ENCODE measurements at places on chromosomes 13 and 19.
A peak's percentile ranks its signal among the peaks of the same experiment; 100 is the strongest.

DNA sequence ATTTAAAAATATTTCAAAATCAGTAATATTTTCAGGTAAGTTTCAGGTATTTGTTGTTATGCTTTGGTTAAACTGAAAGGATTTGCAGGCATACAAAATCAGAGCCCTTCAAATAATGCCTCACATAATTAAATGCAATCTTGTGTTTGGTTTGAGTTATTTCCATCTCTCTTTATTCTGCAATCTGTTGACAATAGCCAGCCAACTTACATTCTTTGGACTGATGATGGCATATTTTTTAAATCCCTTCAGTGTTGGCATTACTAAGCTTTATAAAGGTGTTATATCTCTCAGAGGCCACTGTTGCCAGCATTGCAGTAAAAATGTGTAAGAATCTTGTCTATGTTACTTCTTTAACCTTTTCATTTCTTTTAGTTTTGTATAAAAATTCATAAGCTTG, 257.2 kb upstream of the RFC3 start:
- no peak for DNase-seq

DNA sequence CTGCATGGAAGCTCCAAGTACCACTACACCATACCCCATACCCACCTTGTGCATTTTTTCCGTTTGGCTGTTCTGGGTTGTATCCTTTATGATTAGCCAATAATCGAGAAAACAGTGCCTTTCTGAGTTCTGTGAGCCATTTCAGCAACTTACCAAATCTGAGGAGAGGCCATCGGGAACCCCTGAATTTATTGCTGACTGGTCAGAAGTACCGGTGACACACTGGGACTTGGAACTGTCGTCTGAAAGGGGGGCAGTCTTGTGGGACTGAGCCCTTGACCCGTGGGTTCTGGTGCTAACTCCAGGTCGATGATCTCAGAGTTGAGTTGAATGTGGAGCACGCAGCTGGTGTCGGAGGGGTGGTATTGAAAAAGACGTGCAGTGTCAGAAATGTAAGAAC, 15.0 kb downstream of the UPF3A start:
- no peak for DNase-seq

GRCh38 chr19:16168465-16169081, 4.8 kb downstream of the CIB3 start:
- no peak for DNase-seq

- DNase-seq: peak; percentile 52
Measured at GRCh38 chr19:44644402-44645016, 799 bp downstream of the PVR start.

DNA sequence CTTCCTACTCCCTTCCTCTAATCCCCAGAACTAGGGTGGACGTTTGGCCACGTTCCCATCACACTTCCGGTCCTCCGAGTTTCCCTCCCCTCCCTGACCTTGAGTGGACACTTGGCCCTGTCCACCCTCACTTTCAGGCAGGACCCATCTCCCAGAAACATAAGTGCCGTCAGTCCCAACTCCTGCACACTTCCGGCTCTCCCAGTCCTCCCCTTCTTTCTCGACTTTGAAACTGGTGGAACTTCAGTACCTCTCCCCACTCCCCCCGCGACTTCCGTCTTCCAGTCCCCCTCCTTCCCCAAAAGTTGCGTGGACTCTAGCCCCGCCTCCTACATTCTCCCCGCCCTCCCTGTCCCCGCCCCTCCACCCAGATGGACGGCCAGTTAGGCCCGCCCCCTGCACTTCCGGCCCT, 278 bp upstream of the ZNF274 start:
- no peak for DNase-seq

DNA sequence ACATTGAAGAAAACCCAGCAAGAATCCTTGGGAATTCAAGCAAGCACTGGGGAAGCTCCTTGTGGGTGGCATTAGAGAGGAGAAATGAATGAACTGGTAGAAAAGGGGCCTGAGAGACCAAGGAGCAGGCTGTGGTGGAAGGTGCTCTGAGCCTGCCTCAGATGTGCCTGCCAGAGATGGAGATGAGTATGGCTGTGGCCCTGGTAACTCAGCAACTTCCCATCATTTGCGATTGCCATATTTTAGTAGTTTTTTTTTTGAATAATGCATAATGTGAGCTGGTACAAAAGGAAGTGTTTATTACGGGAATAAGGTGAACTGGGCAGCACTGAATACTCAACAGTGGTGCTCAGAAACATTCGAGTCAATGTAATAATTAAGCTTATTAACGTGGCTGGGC, 39.1 kb downstream of the ERICH6B start:
- no peak for DNase-seq

DNA sequence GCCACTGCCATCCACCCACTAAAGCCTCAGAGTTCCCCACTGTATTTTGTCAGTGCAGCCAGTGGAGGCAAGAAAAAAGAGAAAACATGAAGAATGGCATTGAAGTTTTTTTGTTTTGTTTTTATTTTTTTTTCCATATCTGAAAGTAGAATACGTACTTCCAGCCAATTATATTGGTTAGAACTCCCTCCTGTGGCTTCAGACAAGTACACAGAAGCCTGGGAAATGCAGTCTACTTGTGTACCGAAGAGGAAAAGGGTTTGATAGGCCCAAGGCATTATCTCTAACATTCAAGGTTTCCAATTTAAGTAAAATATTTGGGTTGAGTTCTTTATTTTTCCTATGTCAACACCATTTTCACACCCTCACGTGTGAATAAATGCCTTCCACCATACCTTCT, 696.2 kb upstream of the GPC6 start:
- peak; percentile 2 for DNase-seq

- no peak for DNase-seq
Measured at GRCh38 chr13:42078128-42078808, 29.8 kb downstream of the DGKH start.

DNA sequence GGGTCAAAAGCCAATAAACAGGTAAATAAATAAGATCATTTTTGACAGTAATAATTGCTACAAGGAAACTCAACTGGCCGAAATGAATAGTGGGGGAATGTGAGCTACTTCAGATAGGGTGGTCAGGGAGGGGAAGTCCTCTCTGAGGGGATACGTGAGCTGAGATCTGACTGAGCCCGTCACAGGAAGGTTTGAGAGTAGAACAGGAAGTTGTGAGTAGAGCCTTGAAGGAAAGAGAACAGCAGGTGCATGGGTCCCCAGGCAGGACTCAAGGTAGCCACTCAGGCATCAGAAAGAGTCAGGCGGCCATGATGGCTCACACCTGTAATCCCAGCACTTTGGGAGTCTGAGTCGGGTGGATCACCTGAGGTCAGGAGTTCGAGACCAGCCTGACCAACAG, 6.3 kb downstream of the IRGQ start:
- no peak for DNase-seq

DNA sequence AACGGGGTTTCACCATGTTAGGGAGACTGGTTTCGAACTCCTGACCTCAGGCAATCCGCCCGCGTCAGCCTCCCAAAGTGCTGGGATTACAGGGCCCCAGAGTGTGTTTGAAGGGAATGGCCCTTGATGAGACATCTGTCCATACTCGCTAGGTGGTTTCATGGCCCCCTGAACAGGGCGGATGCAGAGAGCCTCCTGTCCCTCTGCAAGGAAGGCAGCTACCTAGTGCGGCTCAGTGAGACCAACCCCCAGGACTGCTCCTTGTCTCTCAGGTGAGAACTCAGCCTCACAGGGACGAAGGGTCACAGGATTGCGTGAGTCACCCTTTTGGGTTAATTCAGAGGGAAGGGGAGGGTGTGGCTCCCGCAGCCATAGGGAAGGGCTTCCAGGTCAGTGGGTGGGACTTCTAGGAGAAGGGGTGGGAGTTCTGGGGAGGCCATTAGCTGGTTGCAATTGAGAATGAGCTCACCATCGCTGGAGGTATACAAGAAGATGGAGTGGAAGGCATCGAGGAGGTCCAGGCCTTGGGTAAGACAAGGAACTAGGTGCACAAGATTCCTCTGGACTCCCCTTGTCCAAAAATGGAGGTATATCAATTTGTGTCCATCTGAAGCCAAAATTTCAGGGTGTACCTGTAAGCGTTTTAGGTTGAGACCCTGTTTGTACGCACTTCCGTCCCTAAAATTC, 9.2 kb downstream of the SHD start:
- no peak for DNase-seq

GRCh38 chr13:25902455-25902854, 149.4 kb downstream of the SHISA2 start:
- DNase-seq: no peak

DNA sequence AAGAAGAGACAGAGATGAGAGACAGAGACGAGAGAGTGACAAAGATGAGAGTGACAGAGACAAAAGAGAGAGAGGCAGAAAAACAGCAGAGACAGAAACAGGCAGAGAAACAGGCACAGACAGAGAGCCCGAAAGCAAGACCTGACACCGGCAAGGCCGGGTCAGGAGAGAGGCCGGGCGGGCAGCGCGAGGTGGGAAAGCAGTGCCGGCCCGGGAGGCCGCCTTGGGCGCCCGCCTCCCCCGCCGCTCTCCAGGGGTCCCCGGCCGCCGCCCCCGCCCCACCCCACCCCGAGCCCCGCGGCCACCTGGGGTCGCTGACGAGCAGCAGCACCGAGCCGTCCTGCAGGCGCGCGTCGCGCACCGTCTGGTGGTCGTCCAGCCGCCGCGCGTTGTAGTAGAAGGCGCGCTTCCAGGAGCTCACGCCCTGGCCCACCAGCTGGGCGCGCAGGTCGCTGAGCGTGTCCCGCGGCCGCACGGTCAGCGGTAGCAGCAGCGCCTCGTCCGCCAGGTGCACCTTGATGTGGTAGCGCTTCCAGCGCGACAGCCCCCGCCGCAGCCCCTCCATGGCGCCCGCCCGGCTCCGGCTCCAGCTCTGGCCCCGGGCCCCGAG, at the start of gene TINCR:
Gene TINCR, minus strand, starts transcription at position 594 of the 610 bp plus-strand sequence.
- DNase-seq: no peak

DNA sequence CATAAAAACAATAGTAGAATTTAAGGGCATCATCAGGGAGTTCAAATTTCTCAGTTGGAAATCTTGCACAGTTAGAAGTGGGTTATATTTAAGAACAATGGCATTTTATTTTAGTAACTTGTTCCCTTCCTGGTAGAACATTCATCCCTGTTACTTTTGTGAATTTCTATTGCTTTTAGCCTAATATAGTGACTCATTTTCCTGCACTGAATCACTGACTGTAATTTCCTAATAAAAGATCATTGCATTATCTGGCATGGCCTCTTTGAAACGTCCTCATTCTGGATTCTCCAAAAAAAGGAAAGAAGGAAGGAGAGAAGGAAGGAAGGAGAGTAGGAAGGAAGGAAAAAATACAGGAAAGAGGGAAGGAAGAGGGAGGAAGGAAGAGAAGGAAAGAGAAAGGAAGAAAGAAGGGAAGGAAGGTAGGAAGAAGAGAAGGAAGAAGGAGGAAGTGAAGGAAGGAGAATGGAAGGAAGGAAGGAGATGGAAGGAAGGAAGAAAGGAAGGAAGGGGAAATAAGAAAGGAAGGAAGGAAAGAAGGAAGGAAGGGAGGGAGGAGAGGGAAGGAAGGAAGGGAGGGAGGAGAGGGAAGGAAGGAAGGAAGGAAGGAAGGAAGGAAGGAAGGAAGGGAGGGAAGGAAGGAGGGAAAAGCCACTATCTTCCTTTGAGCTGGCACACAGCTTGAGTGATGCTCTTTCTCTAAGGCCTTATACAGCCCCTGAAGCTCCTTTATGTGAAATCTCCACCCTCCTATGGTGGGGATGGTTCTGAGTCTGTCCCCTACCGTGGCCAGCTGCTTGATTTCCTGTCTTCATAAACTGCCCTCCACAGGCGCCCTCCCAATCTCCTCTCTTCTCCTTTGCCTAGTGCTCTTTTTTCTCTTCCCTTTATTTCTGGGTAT, 29.8 kb upstream of the TM9SF2 start:
- DNase-seq: no peak

DNA sequence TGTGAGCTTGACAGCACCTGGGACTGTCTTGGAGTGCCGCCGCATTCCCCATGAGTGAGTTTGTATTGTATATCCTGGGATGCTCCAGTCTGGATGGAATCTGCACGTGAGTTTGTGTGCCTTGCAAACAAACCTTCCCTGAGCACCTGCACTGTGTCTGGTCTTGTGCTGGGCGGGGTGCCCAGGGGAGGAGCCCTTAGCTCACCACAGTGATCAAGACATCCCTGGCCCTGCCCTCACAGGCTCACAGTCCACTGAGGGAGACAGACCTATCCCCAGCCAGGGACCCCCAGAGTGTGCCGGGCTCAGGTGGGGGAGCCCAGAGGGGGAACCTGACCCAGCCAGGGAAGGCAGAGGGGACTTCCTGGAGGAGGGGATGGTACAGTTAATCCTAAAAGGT, 1.7 kb upstream of the BCAM start:
- DNase-seq: peak; percentile 18

DNA sequence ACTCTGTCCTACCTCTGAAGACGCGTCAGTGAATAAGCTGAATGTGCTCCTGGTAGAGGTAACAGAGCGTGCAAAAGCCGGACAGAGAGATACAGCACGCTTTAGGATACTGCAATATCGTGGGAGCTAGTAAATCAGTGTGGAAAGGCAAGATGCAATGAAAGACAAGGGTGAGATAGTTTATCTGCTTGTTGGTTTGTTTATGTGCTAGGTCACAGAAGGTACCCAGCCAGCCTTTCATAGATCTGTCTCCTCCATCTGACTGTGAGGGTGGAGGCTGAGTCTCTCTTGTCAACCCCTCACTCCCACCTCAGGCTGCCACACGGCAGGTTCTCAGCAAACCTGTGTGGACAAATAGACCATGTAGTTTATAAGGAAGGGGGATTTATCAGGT, 904 bp upstream of the GIPC1 start:
- DNase-seq: peak; percentile 59

DNA sequence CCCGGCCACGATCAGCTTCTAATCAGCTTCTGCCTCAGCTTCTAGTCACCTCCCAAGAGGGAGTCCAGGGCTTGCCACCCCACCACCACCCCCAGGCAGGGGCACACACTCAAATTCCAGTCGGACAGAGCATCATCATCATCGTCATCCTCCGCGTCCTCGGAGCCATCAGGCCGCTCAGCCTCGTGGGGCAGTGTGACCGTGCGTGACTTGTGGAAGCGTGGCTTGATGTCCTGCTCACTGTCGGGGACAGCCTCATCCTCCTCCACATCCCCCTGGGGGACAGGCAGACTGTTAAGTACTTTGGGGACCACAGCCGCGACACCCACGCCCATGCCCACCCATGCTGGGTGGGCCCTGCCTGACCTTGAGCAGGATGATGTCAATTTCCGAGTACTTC, 12.5 kb downstream of the TNPO2 start:
- DNase-seq: no peak

- DNase-seq: no peak
Measured at GRCh38 chr13:96033220-96034015, 19.8 kb downstream of the UGGT2 start.

DNA sequence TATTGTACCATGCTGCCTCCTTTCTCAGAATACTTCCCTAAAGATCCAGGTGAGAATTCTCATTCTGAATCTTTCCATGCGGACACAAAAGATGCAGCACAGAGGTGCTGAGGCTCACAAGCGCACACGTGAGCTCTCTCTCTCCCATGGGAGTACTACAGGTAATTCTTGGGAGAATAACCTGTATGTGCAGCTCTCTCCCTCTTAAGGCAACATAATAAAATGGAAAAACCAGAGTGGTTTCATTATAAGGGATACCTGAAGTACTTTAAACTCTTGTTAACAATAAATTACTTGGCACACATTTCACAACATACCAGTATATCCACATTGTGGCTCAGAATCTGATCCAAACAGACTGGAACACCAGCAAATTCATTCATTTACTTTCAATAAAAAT, 40.4 kb downstream of the INTS6 start:
- DNase-seq: no peak

- peak; percentile 34 for DNase-seq
Measured at GRCh38 chr19:4557971-4558941, 1.2 kb downstream of the SEMA6B start.
